ENCODE measurements at places on chromosomes 16 and 17.

- DNase-seq, result no peak
Measured at GRCh38 chr16:54347961-54348360, 61.4 kb upstream of the IRX3 start.

GRCh38 chr16:89934611-89935553 lies 11.7 kb downstream of the TUBB3 start:
- DNase-seq, result no peak

DNA sequence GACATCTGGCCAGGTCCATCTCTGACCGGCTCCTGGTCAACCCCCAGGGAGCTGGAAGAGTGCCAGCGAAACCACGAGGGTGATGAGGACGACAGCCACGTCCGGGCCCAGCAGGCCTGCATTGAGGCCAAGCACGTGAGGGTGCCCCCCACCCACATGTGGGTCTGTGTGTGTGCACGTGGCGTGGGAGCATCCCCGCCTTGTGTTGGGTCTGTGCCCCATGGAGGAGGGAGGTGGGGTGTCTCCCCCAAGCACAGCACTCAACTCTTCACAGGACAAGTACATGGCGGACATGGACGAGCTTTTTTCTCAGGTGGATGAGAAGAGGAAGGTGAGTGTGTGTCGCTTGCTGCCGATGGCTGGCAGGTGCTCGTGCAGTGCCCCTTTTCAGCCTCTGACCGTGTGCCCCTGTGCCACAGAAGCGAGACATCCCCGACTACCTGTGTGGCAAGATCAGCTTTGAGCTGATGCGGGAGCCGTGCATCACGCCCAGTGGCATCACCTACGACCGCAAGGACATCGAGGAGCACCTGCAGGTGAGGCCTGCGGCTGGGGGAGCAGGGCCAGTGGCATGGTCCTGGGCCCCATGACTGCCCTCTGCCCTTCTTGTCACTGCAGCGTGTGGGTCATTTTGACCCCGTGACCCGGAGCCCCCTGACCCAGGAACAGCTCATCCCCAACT lies 1.7 kb downstream of the STUB1 start:
- no peak for DNase-seq

DNA sequence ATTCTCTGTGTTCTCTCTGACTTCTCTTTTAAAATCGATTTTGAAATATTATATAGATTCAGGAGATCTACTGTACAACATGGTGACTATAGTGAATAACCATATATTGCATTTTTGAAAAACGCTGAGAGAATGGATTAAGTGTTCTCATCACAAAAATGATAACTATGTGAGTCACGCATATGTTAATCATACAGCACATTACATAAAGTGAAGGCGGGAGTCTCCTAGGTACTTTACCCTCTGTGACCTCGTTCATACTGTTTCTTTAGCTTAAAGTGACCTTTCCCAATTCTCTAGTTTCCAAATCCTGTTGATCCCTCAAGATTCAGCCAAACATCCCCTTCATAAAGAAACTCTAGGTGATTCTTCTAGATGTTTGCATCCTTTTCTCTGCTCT lies 3.1 kb upstream of the KRTAP3-2 start:
- DNase-seq, result no peak

DNA sequence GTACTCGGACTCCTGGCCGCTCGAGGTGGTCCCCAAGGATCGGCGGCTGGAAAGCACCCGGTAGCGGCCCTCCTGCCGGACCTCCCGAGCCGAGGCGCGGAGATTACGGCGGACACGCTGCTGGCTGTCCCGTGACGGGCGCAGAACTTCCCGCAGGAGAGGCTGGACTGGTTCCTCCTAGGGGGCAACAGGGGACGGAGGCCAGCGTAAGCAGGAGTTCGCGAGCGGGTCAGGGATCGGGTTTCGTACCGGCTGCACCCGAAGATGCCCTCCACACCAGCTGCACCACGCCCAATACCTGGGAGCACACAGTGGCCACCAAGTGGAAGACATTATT lies 341 bp downstream of the SLC7A6OS start:
- DNase-seq, result no peak

GRCh38 chr16:87586201-87586782 lies 16.0 kb upstream of the JPH3 start:
- DNase-seq, result no peak

- no peak for DNase-seq
Measured at GRCh38 chr16:14566599-14566998, 63.5 kb downstream of the PARN start.

DNA sequence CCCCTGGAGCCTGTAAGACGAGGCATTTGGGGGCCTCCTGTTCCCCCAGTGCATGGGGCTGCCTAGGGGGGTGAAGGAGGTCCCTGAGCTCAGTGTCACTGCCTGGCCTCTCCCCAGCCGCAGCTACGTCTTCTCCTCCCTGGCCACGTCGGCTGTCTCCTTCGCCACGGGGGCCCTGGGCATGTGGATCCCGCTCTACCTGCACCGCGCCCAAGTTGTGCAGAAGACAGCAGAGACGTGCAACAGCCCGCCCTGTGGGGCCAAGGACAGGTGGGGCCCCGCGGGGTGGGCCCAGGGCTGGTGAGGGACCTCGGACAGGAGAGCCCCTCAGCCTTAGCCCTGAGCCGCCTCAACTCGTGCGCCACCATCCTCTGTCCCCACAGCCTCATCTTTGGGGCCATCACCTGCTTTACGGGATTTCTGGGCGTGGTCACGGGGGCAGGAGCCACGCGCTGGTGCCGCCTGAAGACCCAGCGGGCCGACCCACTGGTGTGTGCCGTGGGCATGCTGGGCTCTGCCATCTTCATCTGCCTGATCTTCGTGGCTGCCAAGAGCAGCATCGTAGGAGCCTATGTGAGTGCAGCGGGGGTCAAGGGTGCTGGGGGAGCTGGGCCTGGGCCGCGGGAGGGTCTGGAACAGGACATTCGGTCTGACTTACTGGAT lies 22.2 kb downstream of the MYBBP1A start:
- DNase-seq, result no peak

GRCh38 chr16:25092441-25092840 lies 19.1 kb upstream of the LCMT1 start:
- no peak for DNase-seq

- no peak for DNase-seq
Measured at GRCh38 chr16:87951552-87952538, 611 bp downstream of the BANP start.

DNA sequence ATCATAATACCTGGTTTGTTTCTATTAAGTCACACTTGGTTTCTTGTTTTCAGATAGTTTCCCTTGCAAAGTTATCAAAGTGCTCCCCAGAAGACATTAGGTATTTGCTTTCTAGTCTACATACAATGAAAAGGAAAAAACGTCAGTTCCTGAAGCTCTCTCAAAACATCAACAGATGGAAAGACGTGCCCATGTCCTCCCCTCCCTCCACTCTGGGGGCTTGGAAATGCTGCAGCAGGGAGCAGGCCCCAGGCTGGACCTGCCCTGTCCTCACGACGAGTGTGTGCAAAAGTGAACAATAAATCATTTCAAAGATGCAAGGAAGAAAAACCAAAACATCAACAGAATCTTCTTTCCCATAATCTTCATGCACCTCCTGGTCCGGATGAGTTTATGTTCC lies 118.5 kb downstream of the USP22 start:
- no peak for DNase-seq

DNA sequence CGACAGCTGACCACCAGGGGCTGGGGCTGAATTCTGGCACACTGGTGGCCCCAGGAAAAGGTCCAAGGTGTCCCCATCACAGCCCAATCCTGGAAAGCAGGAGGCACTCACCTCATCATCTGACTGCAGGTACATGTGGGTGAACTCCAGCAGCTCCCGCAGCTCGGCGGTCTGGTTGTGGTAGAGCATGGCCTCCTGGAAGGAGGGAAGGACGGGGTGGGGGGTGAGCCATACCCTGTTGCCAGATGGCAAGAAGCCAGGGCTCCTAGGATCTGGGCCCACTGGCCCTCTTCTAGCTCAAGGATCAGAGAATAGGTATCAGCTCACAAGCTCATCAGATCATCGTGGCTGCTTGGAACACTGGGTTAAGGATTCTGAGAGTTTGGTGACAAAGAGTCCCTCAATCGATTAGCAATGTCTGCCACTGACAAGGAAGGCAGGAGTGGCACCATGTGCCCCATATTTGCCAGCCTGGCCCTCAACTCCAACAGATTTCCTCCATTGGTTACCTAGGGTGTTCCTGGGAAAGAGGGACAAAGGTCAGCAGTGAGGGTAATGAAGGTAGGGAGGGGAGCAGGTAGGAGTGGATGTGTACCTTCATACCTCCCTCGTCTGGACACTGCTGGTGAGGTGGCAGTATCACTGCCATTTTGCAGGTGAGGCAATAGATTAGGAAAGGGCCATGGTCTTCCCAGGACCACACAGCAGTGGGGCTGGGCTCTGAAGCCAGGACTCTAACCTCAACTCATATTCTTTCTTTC lies 4.9 kb downstream of the P3H4 start:
- no peak for DNase-seq

GRCh38 chr17:41967921-41968578 lies 1.5 kb downstream of the CNP start:
- no peak for DNase-seq

GRCh38 chr17:48618256-48618896 lies 3.3 kb upstream of the HOXB8 start:
- DNase-seq, result no peak

All from fibroblast of skin of left quadriceps (primary cell).